ENCODE measurements at places on chromosomes 2 and 18. TPM values are rescaled to one million over a fixed set of nuclear protein-coding genes. Genes with fewer than 3 reads are reported as not detected.

Gene FIGN
- 1.3 TPM for total RNA-seq

Gene FOXI3
- not detected for total RNA-seq

Gene TRIM43
- total RNA-seq, result not detected

Gene EMX1
- not detected for total RNA-seq

Gene LIPG
- total RNA-seq, result 48.0 TPM

Gene RAB27B
- 3.5 TPM for total RNA-seq

Gene GPR17
- not detected for total RNA-seq

Gene ALK
- not detected for total RNA-seq

Gene KLHL41
- total RNA-seq, result 0.09 TPM

Gene INPP5D
- total RNA-seq, result 26.9 TPM

Gene CBLN2
- total RNA-seq, result 0.09 TPM

Gene ARHGAP15
- not detected for total RNA-seq

Gene AMER3
- total RNA-seq, result not detected

Gene LRRFIP1
- 153 TPM for total RNA-seq

Gene ASAP2
- 61.9 TPM for total RNA-seq

Gene CEP68
- total RNA-seq, result 19.9 TPM

Gene ATP6V1C2
- not detected for total RNA-seq

Gene MC2R
- total RNA-seq, result not detected

Gene HOXD9
- 0.09 TPM for total RNA-seq

Data from endothelial cell of coronary artery (primary cell).